Left cardiac atrium (tissue), 4 donors: ENCODE measurements at places on chromosomes 11 and 22. TPM values are rescaled to one million over a fixed set of nuclear protein-coding genes. Genes with fewer than 3 reads are reported as not detected.

DNA sequence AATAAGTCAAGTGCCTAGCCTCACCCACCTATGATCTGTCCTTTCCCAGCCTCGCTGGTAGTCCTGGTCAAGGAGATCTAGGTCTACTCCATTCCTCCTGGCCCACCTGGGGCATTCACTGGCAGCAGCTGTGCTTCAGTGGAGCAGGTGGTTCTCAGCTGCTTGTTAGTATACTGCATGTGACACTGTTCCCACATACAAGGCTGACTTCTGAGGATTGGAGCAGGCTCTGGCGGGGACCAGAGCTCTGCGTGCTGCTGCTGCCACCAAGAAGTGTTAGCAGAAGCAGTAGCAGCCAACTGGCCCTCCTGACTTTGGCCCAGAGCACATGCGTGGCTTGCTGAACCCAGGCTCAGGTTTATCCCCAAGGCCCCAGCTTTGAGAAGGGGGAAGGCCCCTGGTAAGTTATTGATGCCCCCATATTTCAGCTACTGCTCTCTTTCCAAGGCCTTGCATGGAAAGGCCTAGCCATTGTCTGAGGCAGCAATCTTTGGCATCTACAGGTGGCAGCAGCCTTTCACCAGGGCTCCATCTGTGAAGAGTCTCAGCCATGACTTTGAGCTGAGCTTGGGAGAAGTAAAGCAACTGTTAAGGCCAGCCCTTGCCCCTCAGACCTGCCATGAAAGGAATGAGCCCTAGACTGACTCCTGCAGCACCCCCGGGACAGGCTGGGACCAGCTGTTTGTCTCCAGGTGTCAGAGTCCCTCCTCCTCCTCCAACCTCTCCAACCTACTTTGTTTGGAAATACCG, 26.5 kb downstream of the ARHGAP1 start:
- peak; percentile 23 for DNase-seq

Gene PNPLA2
- 316 TPM for total RNA-seq

DNA sequence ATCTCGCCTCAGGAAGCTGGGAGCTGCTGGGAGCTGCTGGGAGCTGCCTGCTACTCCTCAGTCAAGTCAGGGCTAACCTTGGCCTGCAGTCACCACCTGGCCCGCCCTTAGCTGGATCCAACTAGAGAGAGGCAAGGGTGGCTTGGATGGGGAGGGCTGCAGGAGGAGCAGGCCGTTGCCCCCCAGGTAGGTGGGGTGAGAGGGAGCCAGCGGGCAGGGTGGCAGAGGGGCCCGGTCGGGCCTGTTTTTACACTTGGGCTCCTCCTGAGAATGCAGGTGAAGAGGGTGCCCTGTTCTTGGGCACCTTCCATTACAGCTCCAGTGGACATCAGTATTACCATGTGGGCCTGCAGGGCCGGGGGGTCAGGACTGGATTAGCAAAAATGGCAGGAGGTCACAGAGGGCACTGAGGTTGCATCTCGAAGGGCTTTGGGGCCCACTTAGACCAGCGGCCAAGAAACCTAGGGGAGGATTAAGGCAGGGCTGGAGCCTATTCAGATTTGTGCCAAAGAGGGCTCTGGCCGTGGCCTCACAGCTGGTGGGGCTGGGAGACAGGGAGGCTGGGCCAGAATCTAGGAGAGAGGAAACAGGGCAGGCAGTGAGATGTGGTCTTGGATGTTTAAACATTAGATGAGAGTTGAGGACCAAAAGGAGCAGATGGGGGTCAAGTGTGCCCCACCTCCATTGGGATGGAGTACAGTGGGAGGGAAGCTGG, 60.8 kb upstream of the TTLL12 start:
- DNase-seq = no peak

DNA sequence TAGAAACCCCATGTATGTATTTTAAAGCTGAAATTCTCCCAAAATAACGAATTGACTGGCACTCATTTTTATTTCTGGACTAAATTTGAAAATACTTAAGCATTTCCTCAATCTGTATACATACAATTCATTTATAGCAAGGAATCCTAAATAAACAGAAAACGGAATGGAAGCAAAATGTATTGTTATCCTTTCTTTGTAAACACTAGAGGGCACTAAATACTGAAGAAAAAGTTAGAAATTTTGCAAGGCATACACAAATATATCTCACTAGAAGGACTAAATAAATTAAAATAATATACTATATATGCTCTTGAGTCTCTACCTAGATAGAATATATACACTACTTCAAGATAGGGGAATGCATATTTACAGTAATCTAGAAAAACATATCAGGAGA, 23.1 kb upstream of the ANO5 start:
- no peak for DNase-seq

GRCh38 chr11:2199466-2200341, 28.1 kb upstream of the TH start:
- no peak for DNase-seq

DNA sequence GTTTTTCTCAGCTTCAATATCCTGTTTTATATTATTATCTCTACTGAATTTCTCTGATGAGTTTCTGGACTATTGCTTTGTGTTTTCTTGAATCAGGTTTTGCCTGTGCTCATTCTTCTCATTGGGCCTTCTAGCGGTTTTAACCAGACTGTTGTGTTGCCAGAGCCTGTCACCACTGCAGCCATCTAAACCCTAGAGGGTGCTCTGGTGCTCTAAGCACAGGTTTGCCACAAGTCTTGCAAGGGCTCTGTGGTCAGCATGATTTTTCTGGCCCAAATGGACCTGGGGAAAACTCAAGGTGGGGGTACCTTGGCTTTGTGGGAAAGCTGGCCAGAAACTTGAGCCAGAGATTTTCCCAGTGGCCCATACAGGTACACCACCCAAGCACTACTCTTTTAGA, 52.4 kb upstream of the TYR start:
- no peak for DNase-seq

GRCh38 chr22:32634421-32634981, 159.9 kb downstream of the FBXO7 start:
- DNase-seq = no peak

Gene NEFH
- 0.41 TPM for total RNA-seq
